ENCODE measurements at places on chromosomes 11 and 22. TPM values are rescaled to one million over a fixed set of nuclear protein-coding genes. Genes with fewer than 3 reads are reported as not detected.

DNA sequence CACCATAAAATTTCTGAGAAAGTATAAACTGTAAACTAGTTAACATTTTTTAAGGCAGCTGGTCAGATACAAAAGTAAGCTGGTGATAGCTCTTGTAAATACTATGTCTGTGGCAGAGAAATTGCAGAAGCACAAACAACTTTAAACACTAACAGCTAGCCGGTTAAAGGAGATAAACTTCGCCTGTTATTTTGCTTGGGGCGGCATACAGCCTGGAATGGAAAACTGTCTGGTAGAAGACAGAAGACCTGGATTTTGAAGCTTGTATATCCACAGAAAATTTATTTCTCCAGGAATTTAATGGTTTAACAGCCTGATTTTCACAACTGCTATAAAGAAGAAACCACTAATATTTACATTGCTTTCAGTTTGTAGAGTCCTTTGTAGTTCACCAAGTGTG, 65.3 kb upstream of the FIBIN start:
- no peak for DNase-seq

The OR5B21 gene
- polyA plus RNA-seq: not detected

GRCh38 chr11:13134066-13134465, 125.0 kb downstream of the RASSF10 start:
- DNase-seq: no peak

The GGT5 gene
- polyA plus RNA-seq: 4.4 TPM

The PLEKHB1 gene
- polyA plus RNA-seq: 0.61 TPM

The LRFN4 gene
- 9.7 TPM for polyA plus RNA-seq

DNA sequence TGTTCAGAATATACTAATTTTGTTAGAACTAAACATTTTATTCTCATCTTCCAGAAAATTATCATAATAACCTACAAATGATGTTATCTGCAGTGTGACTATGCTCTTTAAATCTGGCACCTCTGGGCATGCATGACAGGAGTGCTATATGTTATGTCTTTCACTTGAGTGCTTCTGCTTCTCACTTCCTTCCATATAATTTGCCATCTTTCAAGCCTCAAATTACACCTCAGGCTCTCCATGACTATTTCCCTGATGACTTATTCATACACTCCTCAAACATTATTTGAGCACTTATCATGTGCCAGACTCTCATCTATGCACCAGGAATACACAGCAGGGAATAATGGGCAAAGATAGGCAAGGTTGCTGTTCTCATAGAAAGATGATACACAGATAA, 219.3 kb upstream of the POU2AF2 start:
- no peak for DNase-seq

The HDHD5 gene
- 17.0 TPM for polyA plus RNA-seq

DNA sequence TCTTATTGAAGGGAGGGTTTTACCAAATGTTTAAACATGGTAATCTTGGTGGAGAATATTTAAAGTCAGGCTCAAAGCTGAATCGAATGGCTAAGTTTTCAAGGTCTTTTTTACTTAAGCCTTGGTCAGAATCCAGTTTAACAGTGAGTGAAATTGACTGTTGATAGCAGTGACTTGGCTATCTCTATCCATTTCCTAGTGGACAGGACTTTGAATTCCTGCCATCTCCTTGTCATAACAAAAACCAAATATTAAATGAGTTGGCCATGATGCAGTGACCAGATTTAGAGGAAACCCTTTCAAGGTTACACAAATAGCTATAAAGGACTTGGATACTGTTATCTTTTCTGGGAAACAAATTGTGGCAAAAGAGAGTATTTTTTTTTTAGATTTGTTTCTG, 92.0 kb downstream of the JRKL start:
- DNase-seq: no peak

- no peak for DNase-seq
Observed at GRCh38 chr11:3085052-3085451, 27.8 kb upstream of the CARS1 start.

DNA sequence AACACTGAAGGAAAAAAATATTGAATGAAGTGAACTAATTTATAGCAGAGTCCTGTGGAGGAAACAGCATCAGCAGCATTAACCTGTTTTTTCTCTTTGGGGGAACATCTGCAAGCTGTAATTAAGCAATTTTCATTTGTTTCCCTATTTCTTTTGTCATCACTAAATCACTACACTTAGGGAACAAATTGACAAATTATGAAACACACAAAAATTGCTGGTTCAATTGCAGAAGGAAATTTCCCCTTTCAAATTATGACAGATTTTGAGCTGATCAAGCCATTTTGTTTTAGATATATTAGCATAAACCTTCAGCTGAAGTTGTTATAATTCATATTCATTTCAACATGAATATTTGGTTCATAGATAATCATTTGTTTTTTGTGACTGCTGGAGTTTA, 22.2 kb upstream of the RAG2 start:
- no peak for DNase-seq

DNA sequence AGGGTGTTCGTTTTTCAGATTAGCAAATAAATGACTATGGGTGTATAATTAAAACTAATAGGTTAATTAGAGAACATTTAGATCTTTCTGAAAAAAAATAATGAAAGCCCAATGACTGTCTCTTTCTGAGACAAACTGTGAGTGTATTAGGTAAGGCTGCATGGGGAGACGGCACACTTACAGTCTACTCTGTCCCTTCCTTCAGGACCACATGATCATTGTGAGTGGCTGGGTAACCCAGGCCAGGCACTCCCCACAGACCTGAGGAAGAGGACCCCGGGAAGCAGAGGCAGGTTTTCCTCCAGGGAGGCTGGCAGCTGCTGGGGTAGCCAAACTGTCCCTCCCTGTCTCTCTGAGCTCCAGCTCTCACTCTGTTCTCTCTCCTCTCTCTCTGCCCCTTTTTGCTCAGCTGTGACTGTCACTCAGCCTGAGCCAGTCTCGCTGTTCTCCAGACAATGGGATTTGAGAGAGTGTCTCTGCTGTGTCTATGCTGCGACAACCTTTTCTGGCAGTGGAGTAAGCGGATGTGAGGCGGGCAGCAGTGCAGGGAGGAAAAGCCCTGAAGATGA, 83.1 kb upstream of the NCAM1 start:
- no peak for DNase-seq

GRCh38 chr11:113118104-113118503, 156.9 kb downstream of the NCAM1 start:
- DNase-seq: no peak

DNA sequence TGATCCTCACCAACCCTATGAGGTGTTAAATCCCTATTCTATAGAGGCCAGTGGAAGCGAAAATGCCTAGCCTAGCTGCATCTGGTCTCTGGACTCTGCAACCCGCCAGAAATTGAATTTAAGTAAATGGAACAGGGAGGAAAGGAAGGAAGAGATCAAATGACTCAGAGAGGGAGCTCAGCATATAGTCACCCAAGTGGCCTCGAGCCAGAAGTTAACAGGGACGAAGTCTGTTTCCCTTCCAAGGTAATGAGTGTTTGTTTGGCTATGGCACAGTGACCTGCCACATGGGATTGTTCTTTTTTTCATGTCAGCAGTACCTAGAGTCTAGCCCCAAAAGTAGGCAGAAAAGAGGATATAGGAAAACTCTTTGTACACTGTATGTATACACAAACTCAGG, 66.3 kb downstream of the PAK1 start:
- peak; percentile 41 for DNase-seq

GRCh38 chr11:134331354-134332188, at the start of gene GLB1L2:
GLB1L2 (plus strand) TSS chr11:134331988; CDS start chr11:134332062, 74 bp downstream.
- no peak for DNase-seq

The KCNQ1 gene
- not detected for polyA plus RNA-seq

The POTEH gene
- polyA plus RNA-seq: not detected

The SCGB2A2 gene
- polyA plus RNA-seq: not detected

- DNase-seq: no peak
Observed at GRCh38 chr22:27995801-27996528, 76.9 kb upstream of the PITPNB start.

The LMNTD2 gene
- 0.32 TPM for polyA plus RNA-seq

The IL17REL gene
- polyA plus RNA-seq: not detected

The THY1 gene
- polyA plus RNA-seq: 915 TPM

The INS gene
- polyA plus RNA-seq: not detected

- DNase-seq: no peak
Observed at GRCh38 chr11:132093536-132094259, 723.3 kb downstream of the NTM start.

GRCh38 chr11:46127150-46127638, 5.9 kb upstream of the PHF21A start:
- no peak for DNase-seq

The ANKK1 gene
- 0.04 TPM for polyA plus RNA-seq
